Fibroblast of skin of back (primary cell): ENCODE measurements at places on chromosomes 2 and 18.

DNA sequence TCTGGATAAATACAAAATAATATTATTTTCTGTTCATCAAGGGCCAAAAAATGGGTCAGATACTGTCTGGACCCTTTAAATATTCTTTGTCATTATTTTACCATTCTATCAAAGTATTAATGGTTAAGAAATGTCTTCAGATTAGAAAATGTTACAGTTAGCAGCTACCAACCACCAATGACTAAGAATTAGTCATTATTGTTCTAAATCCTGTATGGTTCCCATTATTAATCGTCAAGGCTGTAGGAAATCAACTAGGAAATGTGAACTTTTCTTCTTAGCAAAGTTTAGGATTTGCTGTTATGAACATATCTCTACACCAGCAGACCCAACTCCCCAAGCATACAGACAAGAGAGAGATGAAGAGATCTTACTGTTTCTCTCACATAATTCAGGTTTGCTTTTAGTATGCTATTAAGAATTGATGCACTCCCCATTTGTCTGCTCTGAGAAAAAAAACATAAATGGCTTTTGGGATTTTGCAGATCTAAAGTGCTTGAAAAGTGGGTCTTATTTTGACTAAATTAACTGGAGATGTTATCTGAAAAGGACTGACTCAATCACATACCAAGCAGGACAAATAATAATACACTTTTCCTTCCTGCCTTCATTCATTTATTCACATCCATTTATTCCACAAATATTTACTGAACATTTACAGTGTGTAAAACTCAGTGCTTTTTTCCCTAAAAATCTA is 147.7 kb downstream of the PPP1R1C start:
- DNase-seq: peak; percentile 52

GRCh38 chr2:14702258-14702657 is 69.7 kb downstream of the LRATD1 start:
- no peak for DNase-seq

GRCh38 chr2:241354668-241355658 is 1.1 kb upstream of the FARP2 start:
- DNase-seq: peak; percentile 64

DNA sequence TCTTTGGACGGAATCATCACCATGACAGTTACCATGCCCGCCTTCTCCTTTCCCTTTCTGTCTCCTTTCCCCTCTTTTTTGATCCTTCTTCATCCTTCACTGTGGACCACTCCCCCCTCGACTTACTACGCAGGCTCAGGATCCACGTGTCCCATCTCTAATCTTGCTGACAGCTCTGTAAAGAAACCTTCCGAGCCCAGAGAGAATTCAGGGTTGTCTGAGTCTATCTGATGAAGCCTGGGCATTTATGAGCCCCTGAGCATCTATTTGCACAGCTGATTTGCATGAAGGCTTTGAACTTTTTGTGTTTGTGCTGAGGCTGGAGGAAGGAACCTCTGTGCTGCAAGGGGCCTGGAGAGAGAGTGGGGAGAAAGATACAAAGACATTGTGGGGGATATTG is 50.7 kb downstream of the CIB4 start:
- no peak for DNase-seq

DNA sequence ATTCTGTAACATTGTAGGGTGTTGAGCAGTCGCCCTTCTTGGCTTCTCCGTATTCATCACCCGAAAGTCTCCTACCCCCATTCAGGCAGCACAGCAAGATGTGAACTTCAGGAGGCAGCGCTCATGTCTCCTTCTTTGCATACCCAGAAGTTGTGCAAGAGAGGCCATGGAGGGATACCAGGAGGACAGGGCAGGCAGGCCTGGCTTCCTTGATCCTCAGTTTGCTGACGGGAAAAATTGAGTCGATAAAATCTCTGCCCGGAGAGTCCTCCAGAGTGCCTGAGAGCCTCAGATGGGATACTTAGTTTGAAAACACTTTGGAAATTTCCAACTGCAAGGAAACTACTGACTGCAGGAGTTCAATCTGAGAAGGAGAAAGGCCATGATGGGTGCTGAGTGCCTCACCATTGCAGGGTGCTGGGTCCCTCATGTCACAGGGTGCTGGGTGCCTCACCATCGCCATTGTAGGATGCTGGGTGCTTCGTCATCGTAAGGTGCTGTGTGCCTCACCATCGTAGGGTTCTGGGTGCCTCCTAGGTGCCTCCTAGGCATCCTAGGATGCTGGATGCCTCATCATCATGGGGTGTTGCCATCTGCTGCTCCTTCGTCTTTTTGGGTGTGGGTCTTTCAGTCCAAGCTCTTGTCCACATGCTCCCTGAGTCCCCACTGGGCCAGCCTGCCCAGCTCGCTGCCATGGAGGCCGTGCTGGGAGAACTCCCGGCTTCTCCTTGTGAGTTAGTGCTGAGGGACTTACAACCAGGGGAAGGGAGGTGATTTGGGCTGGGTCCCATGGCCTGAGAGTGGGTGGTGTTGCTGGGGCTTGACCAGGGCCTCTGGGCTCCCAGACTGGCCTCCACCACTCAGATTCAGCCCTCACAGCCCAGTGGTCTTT is 162.4 kb downstream of the DDX1 start:
- DNase-seq: no peak

DNA sequence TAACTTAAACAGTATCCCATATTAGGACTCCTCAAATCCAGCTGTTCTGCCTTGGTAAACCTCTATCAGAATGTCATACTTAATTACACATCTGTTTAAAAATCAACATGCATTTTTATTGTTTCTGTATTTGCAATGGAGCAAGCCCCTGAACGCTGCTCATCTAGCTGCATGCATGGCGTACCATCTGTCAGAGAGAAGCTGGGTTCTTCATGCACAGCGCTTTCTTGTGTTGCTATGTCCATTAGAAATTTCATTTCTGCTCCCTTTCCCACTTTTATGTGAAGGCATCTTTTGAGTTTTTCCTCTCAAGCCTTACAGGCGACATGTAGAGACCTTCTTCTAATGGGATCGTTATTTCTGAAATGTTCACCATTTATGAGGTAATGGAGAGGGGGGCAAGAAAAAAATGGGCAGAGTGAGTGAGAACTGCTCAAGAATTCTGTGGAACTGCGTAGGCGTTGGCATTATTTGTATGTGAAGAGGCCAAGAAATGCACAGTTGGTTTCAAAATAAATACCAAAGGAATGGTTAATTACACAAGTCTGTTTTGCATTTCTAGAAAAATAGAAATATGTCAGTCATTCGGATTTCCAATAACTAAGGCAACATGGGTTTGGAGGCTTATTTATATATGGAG is 31.6 kb downstream of the INSIG2 start:
- peak; percentile 29 for DNase-seq

- peak; percentile 17 for DNase-seq
Observed at GRCh38 chr2:168422584-168422983, 33.5 kb upstream of the CERS6 start.
